ENCODE measurements at places on chromosomes 4 and X.

DNA sequence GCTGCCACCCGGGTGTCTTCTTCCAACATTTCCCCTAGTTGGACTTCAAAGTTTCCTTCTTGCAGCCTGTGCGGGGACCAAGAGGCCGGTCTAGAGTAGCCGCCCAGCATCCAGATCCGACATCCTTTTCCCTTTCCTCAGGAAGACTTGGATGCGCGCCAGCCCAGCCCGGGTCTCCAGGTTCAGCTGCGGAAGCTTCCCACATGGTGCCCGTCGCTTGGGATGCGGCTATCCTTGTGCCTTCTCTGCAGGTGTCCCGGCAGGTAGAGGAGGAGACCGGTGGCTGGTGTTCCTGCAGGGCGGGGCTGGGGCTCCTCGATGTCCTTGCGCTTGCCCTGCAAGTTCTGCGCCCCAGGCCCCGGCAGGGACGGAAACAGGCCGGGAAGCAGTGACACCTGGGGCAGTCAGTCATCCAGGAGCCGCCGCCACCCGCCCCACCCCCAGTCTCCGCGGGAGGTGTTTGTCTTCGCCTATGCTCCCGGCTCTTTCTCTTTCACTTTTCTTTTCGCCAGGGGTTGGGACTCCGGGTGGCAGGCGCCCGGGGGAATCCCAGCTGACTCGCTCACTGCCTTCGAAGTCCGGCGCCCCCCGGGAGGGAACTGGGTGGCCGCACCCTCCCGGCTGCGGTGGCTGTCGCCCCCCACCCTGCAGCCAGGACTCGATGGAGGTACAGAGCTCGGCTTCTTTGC lies at the start of gene IL15:
IL15 (plus strand) TSS at position 502 of the 689 bp plus-strand sequence. CDS start 82,882 bp downstream, outside the sequence.
- peak; percentile 29 for DNase-seq

DNA sequence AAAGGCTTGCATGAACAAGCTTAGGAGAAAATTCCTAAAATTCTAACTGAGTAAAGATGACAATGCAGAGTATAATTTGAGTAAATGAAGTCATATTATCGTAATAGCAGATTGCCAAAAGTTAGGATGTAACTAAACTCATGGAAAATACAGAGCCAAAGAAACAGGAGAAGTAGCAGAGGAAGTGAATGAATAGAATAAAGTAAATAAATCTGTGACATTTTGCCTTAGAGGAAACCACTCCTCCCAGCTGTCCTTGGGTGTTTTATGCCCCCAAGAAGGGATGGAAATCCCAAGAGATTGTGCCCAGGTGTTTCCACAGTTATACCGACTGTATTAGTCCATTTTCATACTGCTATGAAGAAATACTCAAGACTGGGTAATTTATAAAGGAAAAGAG lies 1.9 kb upstream of the BMX start:
- DNase-seq = no peak

DNA sequence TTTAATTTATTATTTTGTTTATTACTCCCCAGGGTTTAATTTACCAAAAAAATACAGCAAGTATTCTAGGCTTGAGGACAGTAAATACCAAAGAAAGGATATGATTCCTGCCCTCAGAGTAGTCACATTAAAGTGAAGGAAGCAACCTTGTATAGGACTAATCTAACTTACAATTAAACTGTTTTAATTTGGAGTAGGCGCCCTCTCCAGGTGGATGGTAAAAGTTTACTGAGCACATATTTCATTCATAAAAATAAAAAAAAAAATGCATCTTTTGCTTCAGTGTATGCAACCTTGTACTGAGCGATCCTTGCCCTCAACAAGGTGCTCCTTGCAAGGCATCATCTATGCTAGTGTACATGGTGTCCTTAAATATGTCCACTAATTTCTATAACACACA lies 72.0 kb upstream of the MAGEB16 start:
- no peak for DNase-seq

GRCh38 chrX:2484256-2484655 lies 16.5 kb downstream of the DHRSX start:
- DNase-seq = no peak

DNA sequence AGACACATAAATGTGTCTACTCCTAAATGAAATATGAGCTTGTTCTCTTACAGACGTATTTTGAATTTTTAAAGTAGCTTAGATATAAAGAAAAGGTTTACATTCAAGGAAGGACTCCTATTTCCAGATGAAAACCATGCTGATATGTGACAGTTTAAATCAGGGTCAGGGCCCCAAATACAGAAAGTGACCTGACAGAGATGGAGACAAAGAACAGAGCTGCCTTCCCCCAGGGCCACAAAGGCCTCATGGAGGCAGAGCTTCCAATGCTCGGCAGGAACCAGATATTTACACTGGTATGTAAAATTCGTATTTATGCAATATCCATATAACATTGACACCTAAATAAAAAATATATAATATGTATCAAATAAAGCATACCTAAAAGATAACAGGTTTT lies 124.0 kb downstream of the PRDM5 start:
- no peak for DNase-seq

DNA sequence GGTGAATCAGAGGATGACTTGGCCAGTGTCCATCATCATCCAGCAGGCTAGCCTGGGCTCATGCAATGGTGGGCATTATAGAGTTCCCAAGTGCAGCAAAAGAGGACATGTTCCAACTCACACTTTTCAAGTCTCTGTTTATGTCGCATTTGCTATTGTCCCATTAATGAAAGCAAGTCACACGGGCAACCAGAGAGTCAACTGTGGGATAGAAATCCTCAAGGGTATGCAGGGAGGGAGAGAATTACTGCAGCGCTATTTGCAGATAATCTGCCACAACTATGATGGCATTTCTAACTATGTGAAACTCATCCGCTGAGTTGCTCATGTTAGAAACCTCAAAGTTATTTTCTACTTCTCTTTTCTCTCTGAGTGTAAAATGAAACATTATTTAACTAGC lies 78.5 kb upstream of the TAB3 start:
- no peak for DNase-seq

- DNase-seq = no peak
Observed at GRCh38 chrX:119887721-119888425, 7.8 kb upstream of the AKAP14 start.

DNA sequence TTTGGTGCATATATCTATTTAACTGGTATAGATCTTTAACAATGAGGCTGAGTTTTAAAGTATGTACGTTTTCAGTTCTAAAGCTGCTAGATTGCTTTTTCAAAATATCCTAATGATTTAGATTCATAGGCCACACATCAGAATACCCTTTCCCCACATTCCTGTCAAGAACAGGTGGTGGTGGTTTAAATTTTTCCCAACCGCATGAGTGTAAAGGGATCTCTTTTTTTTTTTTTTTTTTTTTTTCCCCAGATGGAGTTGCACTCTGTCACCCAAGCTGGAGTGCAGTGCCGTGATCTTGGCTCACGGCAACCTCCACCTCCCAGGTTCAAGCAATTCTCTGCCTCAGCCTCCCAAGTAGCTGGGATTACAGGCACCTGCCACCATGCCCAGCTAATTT lies 28.0 kb downstream of the NUP54 start:
- DNase-seq = no peak

GRCh38 chr4:165016971-165017370 lies 14.8 kb upstream of the TRIM60 start:
- DNase-seq = no peak

DNA sequence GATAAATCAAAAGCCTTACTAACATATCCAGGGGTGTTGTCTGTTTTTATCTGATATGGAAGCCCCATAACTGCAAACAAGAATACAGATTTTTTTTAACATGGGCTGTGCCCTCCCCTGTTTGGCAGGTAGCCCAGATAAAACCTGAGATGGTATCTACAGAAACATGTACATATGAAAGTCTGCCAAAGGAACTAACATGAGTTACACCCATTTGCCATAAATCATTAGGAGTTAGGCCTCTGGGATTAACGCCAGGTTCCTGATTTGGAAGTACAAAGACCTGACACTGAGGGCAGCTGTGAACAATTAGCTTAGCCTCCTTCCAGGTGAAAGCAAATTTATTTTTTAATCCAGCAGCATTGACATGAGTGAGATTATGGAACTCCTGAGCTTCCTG lies 264.3 kb downstream of the TECRL start:
- no peak for DNase-seq

DNA sequence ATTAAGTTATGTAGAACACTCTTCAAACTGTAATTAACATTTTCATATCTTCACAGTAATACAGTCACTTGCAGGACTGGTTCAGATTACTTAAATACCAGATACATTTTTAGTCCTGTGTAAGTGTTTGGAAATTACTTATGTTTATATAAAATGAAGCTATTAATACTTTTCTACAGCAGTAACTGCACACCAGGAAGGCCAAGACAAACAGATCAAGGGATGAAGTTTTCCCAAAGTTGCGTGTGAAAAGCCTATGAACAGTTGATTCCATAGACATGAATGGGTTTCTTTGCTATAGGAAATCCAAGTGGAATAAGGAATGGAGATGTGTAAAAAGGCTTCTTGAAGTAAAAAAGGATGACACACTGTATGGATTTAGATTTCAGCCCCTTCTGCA lies 28.9 kb upstream of the DRP2 start:
- no peak for DNase-seq

- DNase-seq = no peak
Observed at GRCh38 chr4:147332091-147332490, 148.8 kb upstream of the EDNRA start.

DNA sequence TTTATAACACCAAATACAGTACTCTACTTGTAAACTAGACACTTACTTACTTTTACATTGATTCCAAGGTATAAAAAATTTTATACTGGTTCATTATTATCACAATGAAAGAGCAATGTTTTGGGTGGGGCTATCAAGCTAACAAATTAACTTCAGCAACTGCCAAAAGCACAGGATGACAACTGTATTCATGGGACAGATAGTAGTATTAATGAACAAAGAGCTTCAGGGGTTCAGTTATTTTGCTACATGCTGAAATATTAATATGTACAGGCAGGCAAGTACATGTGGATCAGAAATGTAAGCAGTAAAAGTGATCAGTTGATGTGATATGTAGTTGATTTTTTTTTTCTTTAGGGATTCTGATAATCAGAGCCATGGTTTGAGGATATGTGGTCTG lies 112.9 kb downstream of the NAA11 start:
- DNase-seq = no peak
